NCI-H1105 (cell line): ENCODE measurements at places on chromosomes 4 and X.

- no peak for DNase-seq
Observed at GRCh38 chr4:70737006-70737405, 15.2 kb downstream of the RUFY3 start.

GRCh38 chr4:3021127-3021526, 53.2 kb downstream of the HTT-AS start:
- no peak for DNase-seq

GRCh38 chr4:127352220-127353113, 280.3 kb upstream of the INTU start:
- no peak for DNase-seq

- DNase-seq: no peak
Observed at GRCh38 chr4:22014222-22014741, 65.7 kb upstream of the KCNIP4 start.

GRCh38 chrX:22406201-22406737, 133.6 kb downstream of the CBLL2 start:
- DNase-seq: no peak

DNA sequence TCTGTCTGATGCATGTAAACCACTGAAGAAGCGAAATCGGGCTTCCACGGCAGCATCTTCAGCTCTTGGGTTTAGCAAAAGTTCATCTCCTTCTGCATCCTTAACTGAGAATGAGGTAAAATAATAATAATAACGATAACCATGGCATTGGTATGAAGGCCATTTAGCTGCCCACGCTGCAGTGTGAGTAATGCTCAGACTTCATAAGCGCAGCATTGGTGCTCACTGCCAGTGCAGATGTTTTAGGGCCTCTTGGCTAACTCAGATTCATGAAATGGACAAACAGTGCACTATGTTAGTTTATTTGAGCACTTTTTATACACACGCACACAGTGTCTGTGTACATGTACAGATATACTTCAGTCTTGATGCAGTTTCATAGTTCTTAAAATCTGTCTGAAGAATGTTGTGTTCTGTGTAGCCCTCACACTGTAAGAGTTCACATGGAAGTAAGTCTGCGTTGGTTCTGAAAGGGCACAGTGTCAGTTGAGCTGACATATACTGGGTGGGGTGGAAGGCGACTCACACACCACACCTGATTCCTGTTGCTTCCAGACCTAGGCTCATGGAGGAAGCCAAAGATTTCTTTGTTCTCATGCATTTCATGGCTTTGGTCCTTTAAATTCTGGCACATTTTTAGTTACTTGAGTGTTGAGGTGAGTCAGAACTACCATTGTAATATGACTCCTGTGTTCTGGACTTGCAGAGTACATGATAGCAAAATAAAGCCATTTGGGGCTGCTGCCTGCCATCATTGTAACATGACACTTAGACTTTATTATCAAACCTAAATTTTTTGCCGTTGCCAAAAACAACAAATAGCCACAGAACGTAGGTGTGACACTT, 68.7 kb downstream of the NSD2 start:
- DNase-seq: no peak

GRCh38 chr4:36716874-36717273, 435.5 kb downstream of the DTHD1 start:
- DNase-seq: no peak

GRCh38 chr4:24910499-24910898, 2.3 kb downstream of the CCDC149 start:
- no peak for DNase-seq

GRCh38 chrX:125646195-125646594, 326.5 kb downstream of the TEX13C start:
- DNase-seq: no peak

GRCh38 chr4:121712783-121713182, 16.0 kb upstream of the ANXA5 start:
- no peak for DNase-seq

DNA sequence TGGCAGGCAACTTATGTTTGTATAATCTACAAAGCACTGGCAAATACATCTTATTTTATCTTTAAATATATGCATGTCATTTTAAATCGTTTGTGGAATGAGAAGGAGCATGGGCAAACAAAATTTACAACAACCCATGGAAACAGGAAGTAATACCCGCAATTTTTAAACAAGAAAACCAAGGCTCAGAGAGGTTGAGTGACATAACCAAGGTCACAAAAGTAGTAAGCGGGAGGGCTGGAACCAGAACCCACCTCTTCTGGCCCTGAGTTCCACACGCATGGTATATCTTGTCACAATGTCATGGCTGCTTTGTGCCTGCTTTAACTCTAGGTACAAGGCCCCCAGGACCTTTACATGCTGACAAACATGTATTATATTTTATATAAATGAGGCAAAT, 52.9 kb downstream of the SLC7A11 start:
- DNase-seq: no peak

DNA sequence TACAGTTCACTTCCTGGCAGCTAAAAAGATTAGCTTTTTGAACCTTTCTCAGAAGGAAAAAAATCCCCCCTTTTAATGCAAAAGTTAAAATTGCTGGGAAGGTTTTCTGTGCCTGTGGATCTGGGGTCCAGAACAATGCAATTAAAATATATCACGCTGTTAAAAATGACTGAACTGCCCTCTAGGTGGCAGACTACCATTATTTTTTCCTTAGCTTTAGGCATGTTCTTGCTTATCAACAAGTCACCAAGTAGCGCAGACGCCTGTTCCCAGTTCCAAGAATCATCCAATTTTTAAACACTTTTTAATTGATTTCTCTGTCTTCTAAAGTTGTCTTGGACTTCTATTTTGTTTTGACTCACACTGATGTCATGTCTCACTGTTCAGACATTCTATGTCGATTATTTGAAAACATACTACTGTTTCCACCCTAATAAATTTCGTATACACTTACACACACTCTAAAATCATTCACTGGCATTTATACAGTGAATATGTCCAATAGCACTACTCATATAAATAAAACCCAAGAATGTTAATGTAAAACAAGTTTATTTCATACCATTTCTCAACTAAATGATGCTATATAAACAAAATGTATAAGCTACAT, 661.6 kb downstream of the RAPGEF2 start:
- DNase-seq: peak; percentile 1

DNA sequence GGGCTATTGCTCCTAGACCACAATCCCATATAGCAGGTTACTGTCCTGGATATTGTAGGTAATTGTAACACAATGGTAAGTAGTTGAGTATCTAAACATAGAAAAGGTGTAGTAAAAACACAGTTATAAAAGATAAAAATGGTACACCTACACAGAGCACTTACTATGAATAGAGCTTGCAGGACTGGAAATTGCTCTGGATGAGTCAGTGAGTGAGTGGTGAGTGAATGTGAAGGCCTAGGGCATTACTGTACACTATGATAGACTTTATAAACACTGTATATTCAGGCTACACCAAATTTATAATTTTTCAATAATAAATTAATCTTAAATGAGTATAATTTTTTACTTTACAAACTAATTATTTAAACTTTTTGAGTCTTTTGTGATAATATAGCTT, 425.7 kb downstream of the PABPC4L start:
- no peak for DNase-seq

DNA sequence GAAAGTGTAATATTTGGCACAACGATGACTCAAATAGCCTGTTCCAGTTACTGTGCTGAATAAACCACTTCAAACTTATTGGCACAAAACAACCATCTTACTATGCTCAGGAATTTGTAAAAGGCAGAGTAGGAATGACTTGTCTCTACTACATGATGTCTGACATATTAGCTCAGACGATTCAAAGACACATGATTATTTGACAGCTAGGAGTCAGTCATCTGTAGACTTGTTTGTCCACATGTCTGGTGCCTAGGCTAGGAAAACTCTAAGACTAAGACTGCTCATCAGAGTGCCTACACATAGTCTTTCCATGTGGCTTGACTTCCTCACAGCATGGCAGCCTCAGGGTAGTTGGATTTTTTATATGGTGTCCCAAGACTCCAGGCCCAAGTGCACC, 154.5 kb downstream of the FANCB start:
- DNase-seq: no peak

GRCh38 chrX:98448524-98448923, 1564.8 kb downstream of the RPA4 start:
- no peak for DNase-seq

DNA sequence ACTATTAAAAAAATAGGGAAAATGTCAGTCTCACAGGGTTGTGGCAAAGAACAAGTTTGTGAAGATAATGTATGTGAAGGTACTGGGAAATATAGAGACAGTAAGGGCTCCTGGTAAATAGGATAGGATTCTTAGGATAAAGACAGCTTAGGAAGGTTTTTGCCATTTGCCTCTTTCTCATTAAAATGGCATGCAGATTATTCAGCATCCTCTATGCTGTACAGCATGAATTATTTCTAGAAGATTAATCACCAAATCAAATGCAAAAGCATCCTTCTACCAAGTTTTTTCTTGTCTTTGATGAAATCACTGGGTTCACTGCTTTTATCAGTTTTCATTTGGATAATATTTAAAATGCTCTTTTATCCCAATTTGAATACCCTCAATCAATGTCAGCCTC, 142.8 kb downstream of the NDST3 start:
- no peak for DNase-seq

GRCh38 chrX:54087661-54088060, 43.4 kb upstream of the PHF8 start:
- no peak for DNase-seq

DNA sequence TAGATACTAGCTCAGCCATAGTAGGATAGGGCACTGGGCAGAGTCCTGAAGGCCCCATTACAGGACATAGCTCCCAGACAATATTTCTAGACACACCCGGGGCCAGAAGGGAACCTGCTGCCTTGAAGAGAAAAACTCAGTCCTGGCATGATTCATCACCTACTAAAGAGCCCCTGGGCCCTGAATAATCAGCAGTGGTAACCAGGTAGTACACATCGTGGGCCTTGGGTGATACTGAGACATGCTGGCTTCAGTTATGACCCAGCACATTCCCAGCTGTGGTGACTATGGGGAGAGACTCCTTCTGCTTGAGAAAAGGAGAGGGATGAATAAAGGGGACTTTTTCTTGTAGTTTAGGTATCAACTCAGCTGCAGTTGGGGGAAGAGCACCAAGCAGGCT, 104.3 kb upstream of the STK26 start:
- no peak for DNase-seq

- no peak for DNase-seq
Observed at GRCh38 chr4:53141308-53141707, 224.6 kb downstream of the SCFD2 start.

DNA sequence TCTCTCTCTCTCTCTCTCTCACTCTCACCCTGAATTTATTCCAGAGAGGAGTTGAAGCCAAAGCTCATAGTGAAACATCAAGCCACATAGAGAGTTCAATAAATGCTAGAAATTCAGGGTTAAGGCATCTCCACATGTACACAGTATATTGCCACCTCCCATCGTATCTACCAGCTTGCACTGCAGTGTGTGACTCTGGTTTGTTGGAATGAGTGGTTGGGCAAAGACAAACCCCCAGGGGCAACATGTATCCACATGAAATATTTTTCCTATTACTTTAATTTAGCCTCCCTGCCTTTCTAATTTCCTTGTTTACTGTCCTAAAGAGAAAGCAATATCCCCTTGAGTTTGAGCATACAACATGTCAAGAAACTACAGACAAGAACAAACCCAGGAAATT, 247.3 kb downstream of the SPATA18 start:
- no peak for DNase-seq

DNA sequence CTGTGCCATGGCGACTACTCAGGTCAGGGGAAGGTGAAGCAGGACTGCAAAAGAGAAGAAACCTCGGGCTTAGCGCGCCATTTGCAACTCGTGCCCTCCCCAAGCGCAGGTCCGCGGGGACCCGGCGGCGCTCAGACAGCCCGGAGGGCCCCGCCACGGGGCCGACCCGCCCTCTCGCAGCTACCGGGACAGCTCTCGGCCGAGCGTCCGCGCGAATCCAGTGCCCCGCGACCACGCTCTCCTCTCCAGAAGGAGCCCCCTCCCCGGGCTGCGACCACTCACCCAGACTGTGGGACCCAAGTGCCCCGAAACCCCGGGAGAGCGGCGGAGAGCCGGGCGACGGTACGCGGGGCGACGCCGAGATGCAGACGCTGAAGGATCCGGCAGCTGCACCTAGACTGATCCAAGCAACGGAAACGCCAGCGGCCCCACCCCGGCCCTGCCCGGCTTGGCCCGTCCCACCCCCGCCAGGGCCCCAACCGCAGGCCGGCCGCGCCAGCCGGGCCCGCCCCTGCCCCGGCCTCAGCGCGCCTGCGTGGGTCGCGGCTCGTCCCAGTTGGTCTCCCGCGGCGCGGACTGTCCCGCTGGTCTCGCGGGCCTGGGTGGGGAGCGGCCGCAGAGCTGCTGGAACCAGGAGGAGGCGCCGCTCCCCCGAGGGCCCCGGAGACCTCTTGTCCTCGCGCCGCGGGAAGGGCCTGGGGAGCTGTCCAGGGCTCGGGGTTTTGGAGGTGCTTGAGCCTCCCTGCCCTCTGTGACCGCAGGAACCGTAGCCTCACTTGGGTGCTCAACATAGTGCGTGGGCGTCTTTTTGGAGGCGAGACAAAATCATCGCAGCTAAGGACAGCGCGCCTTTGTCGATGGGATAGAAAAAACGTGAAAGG, at the start of gene ANXA5:
ANXA5 (minus strand) TSS at position 400 of the 881 bp plus-strand sequence; CDS start at position 9, 391 bp downstream.
- peak; percentile 51 for DNase-seq

DNA sequence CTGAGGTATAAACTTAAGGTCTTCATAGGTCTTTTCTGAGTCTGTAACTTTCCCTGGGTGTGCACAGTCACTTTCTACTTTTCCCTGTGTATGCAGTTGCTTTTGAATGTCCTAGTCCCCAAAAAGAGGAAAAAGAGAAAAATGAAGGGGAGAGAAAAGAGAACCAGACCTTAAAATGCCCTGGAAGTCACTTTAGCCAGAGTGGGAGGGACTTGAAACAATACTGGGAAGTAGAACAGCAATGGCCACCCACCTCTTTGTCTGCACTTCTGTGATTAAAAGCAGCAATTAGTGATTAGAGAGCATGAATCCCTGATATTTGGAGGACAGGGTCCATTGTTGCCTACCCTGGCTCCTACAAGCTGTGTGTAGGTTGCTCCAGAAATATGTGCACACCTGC, 36.1 kb downstream of the ZCCHC13 start:
- DNase-seq: no peak

- no peak for DNase-seq
Observed at GRCh38 chr4:140343303-140343702, 30.1 kb upstream of the SCOC start.

- no peak for DNase-seq
Observed at GRCh38 chr4:31156221-31156620, 436.1 kb downstream of the PCDH7 start.

DNA sequence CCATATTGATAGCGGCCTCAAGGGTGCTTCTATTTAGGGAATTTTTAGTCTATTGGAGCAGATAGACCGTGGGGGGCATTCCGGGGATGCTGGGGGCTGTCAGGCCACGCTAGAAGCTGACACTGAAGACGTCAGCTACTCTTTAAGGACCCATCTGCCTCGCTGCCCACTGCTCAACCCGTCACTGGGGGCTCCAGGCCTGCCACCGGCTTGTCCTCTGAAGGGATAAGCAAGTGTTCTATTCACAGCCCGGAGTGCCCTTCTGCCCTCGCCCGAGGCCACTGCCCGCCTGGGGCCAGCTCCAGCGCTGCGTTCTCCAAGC, 679 bp upstream of the MSL3 start:
- no peak for DNase-seq
